ENCODE measurements at places on chromosomes 11 and 22. TPM values are rescaled to one million over a fixed set of nuclear protein-coding genes. Genes with fewer than 3 reads are reported as not detected.

Gene SLC22A12
- total RNA-seq = not detected

Gene SMTN
- 23.5 TPM for total RNA-seq

Gene HMOX1
- total RNA-seq = 344 TPM

Gene JAML
- total RNA-seq = not detected

Gene TMEM191C
- 0.66 TPM for total RNA-seq

Gene PLEKHB1
- total RNA-seq = 0.63 TPM

Gene LRRN4CL
- 0.08 TPM for total RNA-seq

Gene OR6M1
- total RNA-seq = not detected

Gene USH1C
- total RNA-seq = 1.0 TPM

Gene LINC01488
- not detected for total RNA-seq

Gene JRKL
- total RNA-seq = 5.9 TPM
